ENCODE measurements at places on chromosomes 1 and 21.

GRCh38 chr1:231357831-231358354, 19.8 kb downstream of the SPRTN start:
- DNase-seq = no peak

DNA sequence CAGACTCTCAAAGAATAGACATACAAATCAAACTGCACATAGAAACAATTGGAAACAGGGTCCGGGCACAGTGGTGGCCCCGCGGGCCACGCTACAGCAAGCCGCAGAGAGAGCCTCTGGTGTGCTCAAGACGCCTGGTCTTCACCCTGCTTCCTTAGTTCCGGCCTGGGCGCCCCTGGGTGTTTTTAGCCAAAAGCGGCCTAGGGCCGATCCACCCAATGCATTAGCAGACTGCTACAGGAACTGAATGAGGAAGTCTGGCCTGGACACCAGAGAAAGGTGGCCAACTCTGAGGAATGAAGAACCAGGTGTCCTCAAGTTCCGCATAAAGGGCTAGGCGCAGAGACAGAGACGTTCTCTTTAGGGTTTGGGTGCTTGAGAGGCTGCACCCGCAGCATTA, 1.7 kb downstream of the PRRX1 start:
- DNase-seq = no peak

DNA sequence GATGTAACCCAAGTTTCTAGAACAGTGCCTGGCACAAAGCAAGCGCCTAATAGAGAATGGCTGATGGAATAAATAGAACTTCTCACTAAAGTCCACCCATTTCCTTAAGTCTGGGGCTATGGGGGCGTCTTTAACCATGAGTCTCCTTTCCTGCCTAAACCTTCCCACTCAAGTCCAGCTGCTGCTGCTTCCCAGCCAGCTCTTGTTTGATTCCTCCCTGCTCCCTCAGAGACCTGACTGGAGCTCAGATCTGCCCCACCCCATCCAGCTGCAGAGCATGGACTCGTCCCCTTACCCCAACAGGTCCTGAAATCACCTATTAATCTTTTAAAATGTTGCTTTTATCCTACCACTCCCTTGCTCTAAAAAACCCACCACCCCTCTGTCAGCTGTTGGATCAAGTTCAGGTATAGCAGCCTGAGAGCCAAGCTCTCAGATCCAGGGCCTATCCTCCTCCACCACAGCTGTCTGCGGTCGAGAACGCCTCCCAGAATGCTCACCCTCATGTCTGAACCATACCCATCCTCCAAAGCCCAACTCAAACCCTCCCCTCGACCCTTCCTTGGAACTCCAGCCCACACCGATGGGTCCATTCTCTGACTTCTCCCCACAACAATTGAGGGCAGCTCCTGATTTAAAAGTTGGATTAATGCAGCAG, 12.8 kb upstream of the GALNT2 start:
- DNase-seq = no peak

GRCh38 chr21:44503901-44504399, 36.0 kb downstream of the KRTAP10-1 start:
- DNase-seq = no peak

DNA sequence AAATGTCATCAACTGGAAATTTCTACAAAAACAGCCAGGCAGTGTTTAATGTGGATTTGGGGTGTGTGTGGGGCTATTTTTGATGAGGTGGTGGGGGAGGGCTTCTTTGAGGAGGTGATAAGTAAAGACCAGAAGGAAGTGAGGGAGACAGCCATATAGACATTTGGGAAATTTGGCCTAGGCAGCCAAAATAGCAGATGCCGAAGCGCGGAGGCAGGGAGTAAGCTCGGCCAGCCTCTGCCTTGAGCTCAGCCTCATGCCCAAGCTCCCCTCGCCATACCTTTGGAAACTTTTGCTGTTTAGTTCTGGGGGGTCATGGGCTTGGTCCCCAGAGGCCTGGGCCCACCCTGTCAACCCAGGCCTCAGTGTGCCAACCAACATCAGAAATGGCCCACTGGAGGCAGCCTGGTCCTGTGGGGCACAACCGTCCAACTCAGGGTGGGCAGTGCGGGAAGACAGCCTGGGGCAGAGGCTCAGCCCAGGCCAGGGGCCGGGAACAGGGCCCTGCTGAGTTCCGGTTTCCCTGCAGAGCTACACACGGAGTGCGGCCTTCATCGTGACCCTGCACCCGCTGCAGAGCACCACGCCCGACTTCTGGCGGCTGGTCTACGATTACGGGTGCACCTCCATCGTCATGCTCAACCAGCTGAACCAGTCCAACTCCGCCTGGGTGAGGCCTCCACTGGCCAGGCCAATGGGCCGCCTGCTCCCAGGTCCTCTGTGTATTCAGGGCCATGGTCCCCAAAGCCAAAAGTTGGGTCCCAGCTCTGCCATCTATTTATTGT, 84.0 kb downstream of the PTPRU start:
- no peak for DNase-seq

- no peak for DNase-seq
These were observed 178.5 kb upstream of the DEPDC1 start for GRCh38 chr1:68675336-68675735.

- DNase-seq = no peak
These were observed 21.1 kb upstream of the SUMO3 start for GRCh38 chr21:44838951-44839350.

GRCh38 chr21:39562791-39563770, 49.7 kb upstream of the B3GALT5 start:
- DNase-seq = no peak

DNA sequence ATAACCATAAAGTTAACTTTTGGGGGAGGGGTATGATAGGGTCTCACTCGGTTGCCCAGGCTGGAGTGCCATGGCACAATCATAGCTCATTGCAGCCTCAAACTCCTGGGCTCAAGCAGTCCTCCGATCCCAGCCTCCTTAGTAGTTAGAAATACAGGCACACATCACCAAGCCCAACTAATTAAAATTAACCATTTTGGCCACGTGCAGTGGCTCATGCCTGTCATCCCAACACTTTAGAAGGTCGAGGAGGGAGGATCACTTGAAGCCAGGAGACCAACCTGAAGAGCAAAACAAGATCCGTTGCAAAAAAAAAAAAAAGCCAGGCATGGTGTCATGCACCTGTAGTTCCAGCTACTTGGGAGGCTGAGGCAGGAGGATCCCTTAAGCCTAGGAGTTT, 26.6 kb upstream of the MED18 start:
- DNase-seq = no peak

DNA sequence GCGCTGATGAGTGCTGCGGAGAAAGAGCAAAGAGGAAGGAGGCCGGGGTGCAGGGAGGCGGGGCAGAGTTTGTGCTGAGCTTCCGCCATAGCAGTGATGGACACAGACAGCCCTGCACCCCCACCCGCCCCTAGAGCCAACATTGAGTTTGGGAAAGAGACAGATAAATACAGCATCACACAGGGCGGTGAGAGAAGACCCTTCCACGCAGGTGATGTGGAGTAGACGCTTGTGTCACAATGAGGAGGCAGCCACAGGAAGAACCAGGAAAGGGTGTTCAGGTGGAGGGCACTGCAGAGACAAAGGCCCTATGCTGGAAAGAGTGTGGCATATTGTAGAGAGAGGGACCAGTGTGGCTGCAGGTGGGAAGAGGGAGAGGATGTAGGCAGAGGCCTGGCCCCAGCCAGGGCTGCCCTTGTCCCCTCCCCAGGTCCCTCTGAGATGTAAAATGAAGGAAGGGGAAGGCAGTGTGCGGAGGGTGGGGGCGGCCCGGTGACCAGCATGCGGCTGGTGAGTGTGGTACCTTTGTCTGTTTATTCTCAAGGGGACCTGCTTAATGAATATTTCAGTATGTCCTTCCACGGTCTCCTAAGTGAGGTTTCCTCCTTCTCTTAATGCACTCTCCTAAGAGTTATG, 194.4 kb upstream of the TMEM51 start:
- DNase-seq = no peak

DNA sequence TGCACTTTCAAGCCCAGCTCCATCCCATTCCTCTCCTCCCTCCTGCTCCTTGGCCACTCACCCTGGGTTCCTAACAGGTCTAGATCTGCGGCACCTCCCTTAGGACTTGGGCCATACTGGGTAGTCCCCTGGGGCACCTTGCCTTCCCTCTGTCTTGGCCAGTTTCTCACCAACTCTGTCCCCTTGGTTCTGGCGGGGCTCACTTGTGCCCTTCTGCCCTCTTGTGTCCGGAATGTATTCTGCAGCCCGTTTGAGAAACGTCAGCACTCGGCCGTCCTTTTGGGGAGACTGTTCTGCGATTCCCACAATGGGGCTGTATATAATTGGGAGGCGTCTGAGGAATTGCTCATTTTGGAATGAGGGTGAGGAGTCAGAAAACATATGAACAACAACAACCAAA, 162.4 kb downstream of the ZSCAN20 start:
- DNase-seq = peak; percentile 8

- DNase-seq = no peak
These were observed 771 bp downstream of the EIF4G3 start for GRCh38 chr1:21175670-21176581.

- no peak for DNase-seq
These were observed 287.1 kb downstream of the LTN1 start for GRCh38 chr21:28705616-28706015.

DNA sequence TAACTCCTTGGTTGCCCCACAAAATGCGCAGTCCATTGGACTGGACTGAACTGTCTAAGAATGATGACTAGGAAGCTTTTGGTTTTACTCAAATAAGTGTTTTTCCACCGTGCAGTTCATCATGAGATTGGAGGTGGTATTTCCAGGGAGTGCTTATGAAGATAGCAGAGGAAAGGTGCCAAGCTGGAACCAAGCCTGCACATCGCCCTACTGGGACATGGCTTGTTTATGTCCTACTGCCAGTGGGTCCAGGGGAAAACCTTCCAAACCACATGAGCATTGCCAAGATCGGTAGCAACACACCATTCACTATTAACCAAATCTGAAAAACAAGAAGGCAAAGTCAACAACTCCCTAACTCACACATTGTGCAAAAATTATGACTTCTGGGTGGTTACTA, 54.7 kb upstream of the DSCAM start:
- DNase-seq = no peak

- no peak for DNase-seq
These were observed 1892.4 kb downstream of the NCAM2 start for GRCh38 chr21:22890656-22891055.

DNA sequence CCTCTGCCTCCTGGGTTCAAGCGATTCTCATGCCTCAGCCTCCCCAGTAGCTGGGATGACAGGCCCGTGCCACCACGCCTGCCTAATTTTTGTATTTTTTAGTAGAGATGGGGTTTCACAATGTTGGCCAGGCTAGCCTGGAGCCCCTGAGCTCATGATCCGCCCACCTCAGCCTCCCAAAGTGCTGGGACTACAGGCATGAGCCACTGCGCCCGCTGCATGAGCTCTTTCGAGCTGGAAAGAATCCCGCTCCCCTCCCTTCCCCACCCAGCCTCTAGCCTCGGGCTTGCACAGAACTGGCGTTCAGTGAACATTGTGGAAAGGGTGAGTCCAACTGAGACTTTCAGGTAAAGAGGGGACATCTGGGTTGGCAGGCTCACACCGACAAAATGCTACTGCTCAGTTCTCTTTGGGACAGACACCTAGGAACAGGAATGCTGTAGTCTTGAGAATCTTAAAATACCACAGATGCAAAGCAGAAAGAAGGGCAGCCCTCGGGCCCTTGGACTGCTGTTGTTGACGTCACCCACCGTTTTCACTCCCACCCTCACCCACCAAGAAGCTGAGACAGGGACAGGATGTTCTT, 9.7 kb upstream of the GNG4 start:
- no peak for DNase-seq

GRCh38 chr1:114104949-114105348, 48.7 kb downstream of the SYT6 start:
- no peak for DNase-seq

GRCh38 chr1:200783926-200784325, 45.2 kb downstream of the CAMSAP2 start:
- no peak for DNase-seq

DNA sequence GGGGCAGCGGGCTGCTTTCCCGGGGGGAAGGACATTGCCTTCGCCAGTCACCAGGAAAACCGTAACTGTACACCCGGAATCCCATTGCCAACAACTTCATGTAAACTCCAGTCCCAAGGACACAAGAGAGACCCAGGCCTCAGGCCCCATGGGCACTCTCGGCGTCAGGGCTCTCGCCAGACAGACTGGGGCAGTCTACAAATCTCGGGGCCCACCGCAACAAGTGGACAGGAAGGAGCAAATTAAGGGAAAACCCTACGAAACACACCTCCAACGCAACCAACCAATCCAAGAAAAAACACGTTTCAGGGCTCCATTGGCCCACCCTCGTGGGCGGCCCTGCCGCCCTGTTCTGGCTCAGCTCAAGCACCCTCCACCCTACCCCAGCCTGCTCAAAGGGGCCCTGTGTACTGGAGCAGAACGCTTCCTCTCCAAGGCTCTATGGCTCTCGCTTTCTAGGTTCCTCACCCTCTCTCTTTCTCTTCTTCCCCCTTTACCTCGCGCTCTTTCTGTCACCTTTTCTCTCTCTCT, 4.6 kb upstream of the ZNF678 start:
- no peak for DNase-seq

GRCh38 chr1:87565861-87566260, 237.2 kb downstream of the LMO4 start:
- DNase-seq = no peak

GRCh38 chr1:98217601-98218000, 296.8 kb upstream of the DPYD start:
- no peak for DNase-seq

- DNase-seq = no peak
These were observed 7.0 kb downstream of the DIP2A start for GRCh38 chr21:46465651-46466050.
